SK-N-DZ (cell line): ENCODE measurements at places on chromosomes 5 and 9.

DNA sequence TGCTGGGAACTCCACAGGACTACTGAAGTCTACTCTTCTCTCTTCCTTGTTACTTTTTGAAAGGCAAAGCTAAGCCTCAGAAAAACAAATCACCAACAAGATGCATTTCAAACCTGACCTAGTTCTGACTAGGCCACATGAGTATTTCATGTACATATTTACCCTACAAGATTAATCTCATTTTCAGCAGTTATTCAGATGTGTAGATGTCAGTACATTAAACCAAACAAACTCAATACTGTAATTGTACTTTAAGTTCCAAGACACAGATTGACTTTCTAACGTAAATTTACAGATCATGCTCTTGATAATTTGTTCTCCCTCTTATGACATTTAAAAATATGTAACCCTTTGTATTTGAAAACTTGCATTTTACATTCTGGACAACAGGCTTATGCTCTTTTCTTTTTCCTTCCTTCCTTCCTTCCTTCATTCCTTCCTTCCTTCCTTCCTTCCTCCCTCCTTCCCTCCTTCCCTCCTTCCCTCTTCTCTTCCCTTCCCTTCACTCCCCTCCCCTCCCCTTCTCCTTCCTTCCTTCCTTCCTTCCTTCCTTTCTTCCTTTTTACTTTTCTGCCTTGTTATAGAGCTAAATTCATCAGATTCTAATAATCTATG is 1653.4 kb downstream of the EFNA5 start:
- DNase-seq: no peak

DNA sequence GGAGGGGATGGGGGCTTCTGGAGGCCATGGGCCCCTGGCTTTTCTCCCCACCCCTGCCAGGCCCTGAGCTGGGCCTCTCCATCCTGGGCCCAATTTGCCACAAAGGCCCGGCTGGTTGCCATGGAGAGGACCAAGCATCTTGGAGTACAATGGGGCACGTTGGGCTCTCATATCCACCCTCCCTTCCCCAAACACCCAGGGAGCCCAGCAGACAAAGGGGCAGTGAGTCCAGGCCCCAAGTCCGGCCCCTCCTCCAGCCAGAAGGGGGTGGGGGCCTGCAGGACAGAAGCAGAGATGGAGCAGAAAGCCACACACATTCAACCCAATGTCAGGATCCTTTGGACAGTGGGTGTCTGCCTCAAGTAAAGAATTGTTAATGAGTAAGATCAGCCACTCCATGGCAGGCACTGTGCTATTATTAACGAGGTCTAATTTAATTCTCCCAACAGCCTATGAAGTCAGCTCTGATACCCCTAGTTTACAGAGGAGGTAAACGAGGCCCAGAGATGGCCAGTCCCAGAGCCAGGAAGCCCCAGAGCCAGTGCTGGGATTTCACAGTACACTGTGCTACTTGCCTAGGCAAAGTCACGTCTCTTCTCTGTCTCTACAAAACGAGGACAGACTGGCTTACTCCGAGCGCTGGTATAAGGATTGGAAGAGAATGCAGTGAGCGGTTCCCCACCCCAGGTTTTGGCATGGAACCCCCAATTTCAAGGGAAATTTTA is 2.3 kb downstream of the CRB2 start:
- DNase-seq: no peak

GRCh38 chr5:1899201-1899600 is 16.5 kb upstream of the IRX4 start:
- DNase-seq: no peak

- DNase-seq: no peak
Observed at GRCh38 chr9:116327701-116328405, 174.3 kb downstream of the PAPPA start.

DNA sequence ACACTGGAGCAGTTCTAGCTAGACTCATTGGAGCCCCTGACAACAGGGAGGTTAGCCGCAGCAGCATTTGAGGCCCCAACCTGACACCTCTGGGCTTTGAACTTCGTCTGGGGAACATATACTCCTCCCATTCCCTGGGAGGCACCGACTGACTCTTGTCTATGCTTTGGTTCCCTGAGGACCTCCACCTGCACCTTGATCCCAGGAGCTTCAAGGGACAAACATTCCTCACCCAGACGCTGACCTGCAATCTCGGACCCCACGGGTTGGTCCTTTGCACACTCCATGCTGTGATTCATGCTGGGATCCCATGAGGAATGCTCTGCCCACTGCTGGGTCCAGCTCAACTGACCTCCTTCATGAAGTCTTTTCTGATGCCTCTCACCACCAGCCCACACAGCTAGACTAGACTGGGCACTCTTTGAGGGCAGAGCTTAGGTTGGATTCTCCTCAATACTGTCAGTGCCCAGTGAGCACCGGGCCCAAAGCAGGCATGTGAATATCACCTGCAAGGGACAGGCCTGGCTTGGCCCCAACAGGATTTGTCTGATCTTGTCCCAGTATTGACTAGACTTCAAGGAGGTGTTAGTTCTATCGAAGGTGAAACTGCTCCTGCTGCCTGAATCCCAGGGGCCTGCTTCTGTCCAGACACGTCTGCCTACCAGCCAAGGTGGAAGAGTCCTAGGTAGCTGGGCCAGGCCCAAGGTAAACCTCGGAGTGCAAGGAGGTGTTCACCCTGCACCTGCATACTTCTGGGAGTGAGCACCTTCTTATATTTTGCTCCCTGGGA is 51.8 kb upstream of the ZBTB43 start:
- no peak for DNase-seq

- DNase-seq: no peak
Observed at GRCh38 chr5:33244441-33245150, 196.2 kb upstream of the TARS1 start.

GRCh38 chr9:96417051-96417586 is 1.1 kb downstream of the ZNF367 start:
- peak; percentile 78 for DNase-seq

DNA sequence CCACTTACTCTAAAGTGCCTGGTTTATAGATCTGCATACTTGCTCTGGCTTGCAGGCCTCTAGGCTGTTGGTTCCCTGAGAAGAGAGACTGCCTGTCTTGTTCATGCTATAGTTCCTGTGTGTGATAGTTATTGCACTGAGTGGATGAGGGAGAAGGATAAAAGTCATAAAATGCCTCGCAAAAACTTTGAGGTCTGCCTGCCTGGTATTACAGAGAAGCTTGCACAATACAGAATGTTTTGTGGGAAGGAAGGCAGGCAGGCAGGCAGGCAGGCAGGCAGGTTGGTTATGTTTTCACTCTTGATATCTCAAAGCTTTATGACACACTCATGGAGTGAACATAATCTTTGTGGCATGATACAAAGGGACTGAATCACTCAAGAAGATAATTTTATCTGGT is 287.1 kb downstream of the SLIT3 start:
- DNase-seq: no peak

GRCh38 chr9:127131871-127132270 is 9.4 kb upstream of the ANGPTL2 start:
- no peak for DNase-seq

- DNase-seq: no peak
Observed at GRCh38 chr5:53422539-53422938, 57.9 kb upstream of the FST start.
